ENCODE measurements at places on chromosomes 1 and 21.
A peak's percentile ranks its signal among the peaks of the same experiment; 100 is the strongest.

DNA sequence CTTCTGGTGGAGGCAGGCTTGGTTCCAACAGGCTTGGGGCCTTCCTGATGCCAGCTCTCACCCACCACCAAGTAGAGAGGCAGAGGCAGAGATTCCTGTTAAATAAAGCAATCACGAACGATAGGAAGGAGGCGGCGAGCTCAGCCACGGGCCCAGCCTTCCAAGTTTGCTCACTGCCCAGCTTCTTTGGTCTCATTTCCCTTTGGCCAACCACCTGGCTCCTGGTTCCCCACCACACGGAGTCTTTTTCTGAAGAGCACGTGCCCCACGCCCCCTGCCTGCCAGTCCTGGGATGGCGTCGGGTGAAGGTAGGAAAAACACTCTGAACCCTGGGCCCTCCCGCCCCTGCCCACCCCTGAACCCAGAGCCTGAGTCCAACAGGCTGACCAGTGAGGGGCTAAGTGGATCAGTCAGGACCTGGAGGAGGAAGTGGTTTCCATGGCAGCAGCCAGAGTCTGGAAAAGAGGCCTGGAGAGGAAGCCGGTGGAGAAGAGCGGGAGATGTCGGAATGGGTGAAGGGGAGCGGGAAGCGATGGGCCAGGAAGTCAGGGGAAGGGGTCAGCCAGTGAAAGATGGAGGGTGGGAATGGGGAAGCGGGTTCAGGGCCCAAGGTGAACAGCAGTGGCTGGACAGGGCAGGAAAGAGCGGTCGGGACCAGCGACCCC is 158.2 kb upstream of the KLHDC7A start:
- no peak overlapping the region for H3K4me3 ChIP-seq
- H3K4me1 ChIP-seq, result no peaks in the 10 kb centered on the region
- H3K27me3 ChIP-seq, result no peaks in the 10 kb centered on the region
- DNase-seq, result no peak

DNA sequence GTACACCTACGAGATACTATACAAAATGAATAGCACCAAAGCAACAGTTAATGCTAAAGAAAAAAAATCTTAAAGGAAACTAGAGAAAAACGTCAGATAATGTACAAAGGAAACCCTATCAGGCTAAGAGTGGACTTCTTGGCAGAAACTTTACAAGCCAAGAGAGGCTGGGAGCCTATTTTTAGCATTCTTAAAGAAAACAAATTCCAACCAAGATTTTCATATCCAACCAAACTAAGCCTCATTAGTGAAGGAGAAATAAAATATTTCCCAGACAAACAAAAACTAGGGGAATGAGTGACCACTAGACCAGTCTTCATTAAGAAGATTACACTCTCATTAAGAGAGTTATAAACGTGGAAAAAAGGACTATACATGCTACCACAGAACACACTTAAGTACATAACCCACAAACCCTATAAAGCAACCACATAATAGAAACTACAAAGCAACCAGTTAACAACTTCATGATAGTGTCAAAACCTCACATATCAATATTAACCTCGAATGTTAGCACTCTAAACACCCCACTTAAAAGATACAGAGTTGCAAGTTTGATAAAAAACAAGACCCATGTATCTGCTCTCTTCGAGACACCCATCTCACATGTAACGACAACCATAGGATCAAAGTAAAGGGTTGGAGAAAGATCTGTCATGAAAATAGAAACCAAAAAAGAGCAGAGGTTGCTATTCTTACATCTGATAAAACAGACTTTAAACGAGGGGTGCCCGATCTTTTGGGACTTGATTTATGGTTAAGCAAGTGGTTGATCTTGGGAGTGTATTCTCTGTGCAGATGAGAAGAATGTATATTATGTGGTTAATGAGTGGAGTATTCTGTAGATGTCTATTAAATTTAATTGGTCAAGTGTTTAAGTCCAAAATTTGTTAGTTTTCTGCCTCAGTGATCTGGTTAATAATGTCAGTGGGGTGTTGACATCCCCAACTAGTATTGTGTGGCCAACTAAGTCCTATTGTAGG is 1301.4 kb downstream of the PLA2G4A start:
- DNase-seq, result no peak
- H3K27me3 ChIP-seq, result no peaks in the 10 kb centered on the region
- H3K4me3 ChIP-seq, result no peak overlapping the region
- no peak overlapping the region for H3K27ac ChIP-seq
- H3K36me3 ChIP-seq, result no peaks in the 10 kb centered on the region

GRCh38 chr1:165610866-165611265 is 20.2 kb upstream of the MGST3 start:
- H3K4me1 ChIP-seq, result no peaks in the 10 kb centered on the region
- no peaks in the 10 kb centered on the region for H3K27me3 ChIP-seq
- H3K27ac ChIP-seq, result no peak overlapping the region

GRCh38 chr1:1435106-1435903 is at the start of gene VWA1:
Gene VWA1, plus strand, starts transcription at chr1:1435690. Its CDS starts 59 bp downstream, at chr1:1435749.
- H3K4me3 ChIP-seq, result peak within 1 kb of the TSS; percentile 82
- H3K36me3 ChIP-seq, result no peaks in the 10 kb centered on the region
- DNase-seq, result no peak

- no peak overlapping the region for H3K4me3 ChIP-seq
- no peaks in the 10 kb centered on the region for H3K27me3 ChIP-seq
- no peaks in the 10 kb centered on the region for H3K36me3 ChIP-seq
- H3K27ac ChIP-seq, result no peak overlapping the region
- no peak for DNase-seq
These were observed 259.3 kb upstream of the CACYBP start for GRCh38 chr1:174740249-174740968.

DNA sequence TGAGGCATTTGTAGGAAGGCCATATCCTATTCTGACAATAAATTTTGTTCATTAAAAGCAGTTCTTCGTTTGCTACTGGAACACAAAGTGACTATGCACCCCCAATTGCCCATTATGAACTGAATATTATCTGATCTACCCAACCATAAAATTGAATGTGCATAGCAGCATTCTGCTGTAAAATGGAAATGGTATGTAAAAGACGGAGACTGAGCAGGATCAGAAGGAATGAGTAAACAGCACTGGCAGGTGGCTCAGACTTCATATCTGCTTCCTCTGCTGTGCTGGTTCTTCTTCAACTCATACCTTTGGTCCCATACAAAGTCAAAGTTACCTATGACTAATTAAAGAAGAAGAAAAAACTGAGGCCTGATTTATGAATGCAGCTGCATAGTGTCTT is 339.5 kb downstream of the PLA2G4A start:
- H3K27me3 ChIP-seq, result no peaks in the 10 kb centered on the region
- no peaks in the 10 kb centered on the region for H3K4me1 ChIP-seq
- no peak overlapping the region for H3K27ac ChIP-seq
- no peak for DNase-seq
- no peak overlapping the region for H3K4me3 ChIP-seq

DNA sequence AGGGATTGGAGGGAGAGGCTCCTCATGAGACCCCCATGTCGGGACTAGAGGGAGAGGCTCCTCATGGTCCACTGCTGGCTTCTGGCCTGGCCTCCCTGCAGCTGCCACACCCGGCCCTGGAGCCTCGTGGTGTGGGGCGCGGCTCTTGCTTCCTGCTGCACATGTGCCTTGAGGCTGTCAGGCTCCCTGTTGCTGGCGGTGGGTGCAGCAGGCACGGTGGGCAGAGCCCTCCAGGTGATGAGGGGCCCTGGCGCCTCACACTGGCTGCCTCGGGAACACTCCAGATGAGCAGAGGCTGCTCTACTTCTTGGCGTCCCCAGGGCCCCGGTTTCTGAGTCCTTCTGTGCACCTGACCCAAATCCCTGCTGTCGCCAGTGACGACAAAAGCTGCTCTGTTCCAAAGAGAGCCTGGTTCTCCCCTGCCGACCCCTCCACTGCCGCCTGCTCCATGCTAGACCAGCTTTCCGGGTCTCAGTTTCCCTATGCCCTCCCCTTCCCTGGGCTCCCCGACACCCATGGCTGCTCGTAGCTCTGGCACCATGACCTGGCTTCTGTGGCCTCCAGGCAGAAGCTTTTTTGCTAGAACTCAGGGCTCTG is 9.7 kb upstream of the ATAD3B start:
- no peak overlapping the region for H3K27ac ChIP-seq
- no peaks in the 10 kb centered on the region for H3K27me3 ChIP-seq
- no peaks in the 10 kb centered on the region for H3K4me1 ChIP-seq

- H3K36me3 ChIP-seq, result peaks cover 96% of the 10 kb centered on the region
- no peak overlapping the region for H3K4me3 ChIP-seq
- no peak for DNase-seq
- no peak overlapping the region for H3K27ac ChIP-seq
These were observed 9.8 kb upstream of the IPO9 start for GRCh38 chr1:201818971-201819750.

- H3K27me3 ChIP-seq, result no peaks in the 10 kb centered on the region
- DNase-seq, result no peak
- no peak overlapping the region for H3K27ac ChIP-seq
- H3K4me3 ChIP-seq, result no peak overlapping the region
- H3K4me1 ChIP-seq, result peaks cover 25% of the 10 kb centered on the region
These were observed 116.4 kb upstream of the HOOK1 start for GRCh38 chr1:59698386-59698785.

DNA sequence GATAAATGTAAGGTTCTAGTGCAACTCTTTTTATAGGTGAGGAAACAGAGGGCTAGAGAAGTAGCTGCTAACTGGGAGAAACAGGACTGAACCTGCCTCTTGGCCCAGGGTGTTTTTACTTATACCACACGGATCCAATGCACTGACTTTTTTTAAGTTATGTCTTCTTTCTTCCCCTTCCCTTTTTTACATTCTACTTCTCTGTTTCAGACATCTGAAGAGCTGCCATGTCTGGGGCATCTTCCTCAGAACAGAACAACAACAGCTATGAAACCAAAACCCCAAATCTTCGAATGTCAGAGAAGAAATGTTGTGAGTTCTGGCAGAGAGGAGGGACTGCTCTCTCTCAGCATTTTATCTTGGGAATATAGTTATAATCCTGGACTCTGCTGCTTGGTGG is 1.4 kb downstream of the PFKFB2 start:
- no peaks in the 10 kb centered on the region for H3K36me3 ChIP-seq
- no peak overlapping the region for H3K4me3 ChIP-seq
- DNase-seq, result no peak
- peaks cover 6% of the 10 kb centered on the region for H3K4me1 ChIP-seq
- H3K27ac ChIP-seq, result no peak overlapping the region

- no peak for DNase-seq
- H3K4me3 ChIP-seq, result no peak overlapping the region
- H3K4me1 ChIP-seq, result peaks cover 12% of the 10 kb centered on the region
- no peaks in the 10 kb centered on the region for H3K27me3 ChIP-seq
- H3K36me3 ChIP-seq, result no peaks in the 10 kb centered on the region
- no peak overlapping the region for H3K27ac ChIP-seq
These were observed 1.2 kb upstream of the CPT2 start for GRCh38 chr1:53195246-53196016.

GRCh38 chr1:156487862-156488261 is 12.7 kb downstream of the MEF2D start:
- peaks cover 31% of the 10 kb centered on the region for H3K4me1 ChIP-seq
- H3K27me3 ChIP-seq, result no peaks in the 10 kb centered on the region
- H3K27ac ChIP-seq, result no peak overlapping the region
- no peak for DNase-seq
- no peak overlapping the region for H3K4me3 ChIP-seq
- no peaks in the 10 kb centered on the region for H3K36me3 ChIP-seq

GRCh38 chr1:50135716-50136115 is 27.0 kb downstream of the ELAVL4 start:
- peaks cover 5% of the 10 kb centered on the region for H3K4me1 ChIP-seq
- H3K36me3 ChIP-seq, result no peaks in the 10 kb centered on the region
- no peak overlapping the region for H3K4me3 ChIP-seq
- H3K27ac ChIP-seq, result no peak overlapping the region
- no peaks in the 10 kb centered on the region for H3K27me3 ChIP-seq

DNA sequence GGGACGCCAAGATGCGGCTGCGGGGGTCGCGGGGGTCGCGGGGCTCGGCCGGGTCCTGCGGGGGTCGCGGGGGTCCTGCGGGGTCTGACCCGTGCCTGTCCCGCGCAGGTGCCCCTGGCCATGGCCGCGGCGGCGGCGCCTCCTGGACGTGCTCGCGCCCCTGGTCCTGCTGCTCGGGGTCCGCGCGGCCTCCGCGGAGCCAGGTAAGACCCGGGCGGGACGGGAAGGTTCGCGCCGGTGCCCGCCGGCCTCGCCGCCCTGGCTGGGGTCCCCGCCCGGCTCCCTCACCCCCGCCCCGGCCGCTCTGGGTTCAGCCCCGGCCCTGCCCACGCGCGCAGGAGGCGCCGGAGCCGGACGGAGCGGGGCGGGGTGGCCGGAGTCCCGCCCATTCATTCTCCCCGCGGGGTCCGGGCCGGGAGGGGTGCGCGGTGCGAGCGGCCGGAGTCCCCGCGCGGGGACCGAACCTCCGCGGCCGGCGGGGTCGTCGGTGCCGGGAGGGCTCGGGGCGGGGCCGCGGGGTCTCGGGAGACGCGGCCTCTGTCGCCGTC is 380 bp downstream of the COL18A1 start:
- peaks cover 15% of the 10 kb centered on the region for H3K27me3 ChIP-seq
- H3K4me1 ChIP-seq, result peaks cover 32% of the 10 kb centered on the region
- no peak for DNase-seq
- H3K4me3 ChIP-seq, result peak overlapping the region; percentile 40

GRCh38 chr1:5950994-5951785 is 41.0 kb downstream of the NPHP4 start:
- H3K27ac ChIP-seq, result no peak overlapping the region
- no peaks in the 10 kb centered on the region for H3K27me3 ChIP-seq
- H3K4me1 ChIP-seq, result no peaks in the 10 kb centered on the region
- no peak for DNase-seq
- H3K4me3 ChIP-seq, result no peak overlapping the region

GRCh38 chr1:52707927-52708655 is 9.9 kb upstream of the COA7 start:
- no peak overlapping the region for H3K27ac ChIP-seq
- H3K27me3 ChIP-seq, result no peaks in the 10 kb centered on the region
- H3K36me3 ChIP-seq, result no peaks in the 10 kb centered on the region

DNA sequence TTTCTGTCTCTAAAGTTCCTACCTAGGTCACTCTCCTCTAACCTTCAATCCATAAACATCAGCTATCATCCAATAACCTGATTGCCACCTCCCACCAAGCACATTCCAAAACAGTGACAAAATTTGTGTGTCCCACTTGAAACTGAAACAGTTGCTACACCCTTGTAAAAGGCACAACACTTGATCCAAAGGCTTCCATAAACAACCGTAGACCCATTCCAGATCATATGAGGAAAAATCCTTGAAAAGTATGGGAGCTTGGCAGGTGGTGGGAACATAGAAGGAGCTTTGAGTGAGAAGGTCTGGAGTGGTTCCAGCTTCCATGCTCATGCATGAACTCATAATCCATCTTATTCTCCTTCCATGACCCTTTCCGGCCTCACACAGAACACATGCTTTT is 82.0 kb upstream of the ATP1A1 start:
- no peaks in the 10 kb centered on the region for H3K36me3 ChIP-seq
- DNase-seq, result no peak
- H3K4me1 ChIP-seq, result no peaks in the 10 kb centered on the region
- no peaks in the 10 kb centered on the region for H3K27me3 ChIP-seq
- no peak overlapping the region for H3K27ac ChIP-seq
- H3K4me3 ChIP-seq, result no peak overlapping the region

DNA sequence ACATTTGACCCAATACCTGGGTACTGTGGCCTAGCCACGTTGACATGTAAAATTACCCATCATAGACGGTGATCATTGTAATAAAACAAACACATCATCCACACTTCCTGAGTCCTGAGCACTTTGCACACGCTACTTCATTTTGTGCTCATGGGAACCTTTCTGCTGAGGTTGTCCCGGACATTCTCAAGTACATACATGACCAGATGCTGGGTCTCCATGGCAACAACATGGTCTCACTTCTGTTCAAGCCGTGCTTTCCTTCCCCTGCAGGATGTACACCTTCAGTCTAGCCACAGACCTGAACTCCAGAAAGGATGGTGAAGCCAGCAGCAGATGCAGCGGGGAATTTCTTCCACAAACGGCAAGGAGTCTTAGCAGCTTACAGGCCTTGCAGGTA is 22.7 kb downstream of the UBASH3A start:
- H3K27ac ChIP-seq, result no peak overlapping the region
- H3K27me3 ChIP-seq, result no peaks in the 10 kb centered on the region
- no peaks in the 10 kb centered on the region for H3K36me3 ChIP-seq

All from neuronal stem cell (in vitro differentiated cells).